HCT116 (cell line): ENCODE measurements at places on chromosomes 1 and 21.
A peak's percentile ranks its signal among the peaks of the same experiment; 100 is the strongest.

GRCh38 chr1:205519541-205520131 lies 15.2 kb downstream of the CDK18 start:
- H3K4me3 ChIP-seq = no peak overlapping the region
- DNase-seq = no peak
- no peaks in the 10 kb centered on the region for H3K36me3 ChIP-seq
- peaks cover 29% of the 10 kb centered on the region for H3K4me1 ChIP-seq
- H3K27me3 ChIP-seq = no peaks in the 10 kb centered on the region

GRCh38 chr1:7459914-7460313 lies 311.2 kb upstream of the VAMP3 start:
- no peaks in the 10 kb centered on the region for H3K27me3 ChIP-seq
- H3K36me3 ChIP-seq = no peaks in the 10 kb centered on the region
- no peaks in the 10 kb centered on the region for H3K4me1 ChIP-seq
- no peak for DNase-seq
- H3K4me3 ChIP-seq = no peak overlapping the region

- 0 out of 2 replicates have a peak, but pooled peaks cover 3% of the 10 kb centered on the region for H3K27me3 ChIP-seq
- H3K4me3 ChIP-seq = no peak overlapping the region
- H3K4me1 ChIP-seq = no peaks in the 10 kb centered on the region
- no peak overlapping the region for H3K27ac ChIP-seq
- DNase-seq = no peak
These were observed 12.7 kb upstream of the PRELP start for GRCh38 chr1:203462878-203463277.

GRCh38 chr1:151547119-151547899 lies 7.2 kb downstream of the TUFT1 start:
- peak overlapping the region; percentile 33 for H3K27ac ChIP-seq
- H3K4me3 ChIP-seq = peak overlapping the region; percentile 36
- peaks cover 51% of the 10 kb centered on the region for H3K4me1 ChIP-seq
- H3K36me3 ChIP-seq = no peaks in the 10 kb centered on the region
- H3K27me3 ChIP-seq = no peaks in the 10 kb centered on the region
